ENCODE measurements at places on chromosomes 2 and 18.
A peak's percentile ranks its signal among the peaks of the same experiment; 100 is the strongest.

DNA sequence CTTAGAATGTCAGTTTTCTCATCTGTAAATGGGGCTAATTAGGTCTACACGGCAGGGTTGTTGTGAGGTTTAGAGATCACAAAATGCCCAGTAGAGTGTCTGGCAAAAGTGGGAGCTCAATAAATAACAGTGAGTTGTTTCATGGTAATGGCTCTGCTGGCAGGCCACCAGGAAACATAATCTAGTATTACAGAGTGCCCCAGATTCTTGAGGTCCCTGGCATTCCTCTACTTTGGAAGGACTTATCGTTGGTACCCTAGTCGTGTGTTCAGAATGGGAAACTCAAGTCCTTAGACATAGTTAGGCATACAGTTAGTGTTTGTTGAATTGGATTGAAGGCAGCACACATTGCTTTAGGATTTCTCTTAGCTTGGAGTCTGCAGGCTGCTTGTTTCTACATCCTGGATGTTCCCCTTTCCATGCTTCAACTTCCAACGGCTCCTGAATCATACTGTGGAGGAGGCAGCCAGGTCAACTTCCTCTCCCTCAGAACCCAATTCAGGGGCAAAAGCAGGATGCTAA lies 161.5 kb upstream of the FOSL2 start:
- no peak for DNase-seq

DNA sequence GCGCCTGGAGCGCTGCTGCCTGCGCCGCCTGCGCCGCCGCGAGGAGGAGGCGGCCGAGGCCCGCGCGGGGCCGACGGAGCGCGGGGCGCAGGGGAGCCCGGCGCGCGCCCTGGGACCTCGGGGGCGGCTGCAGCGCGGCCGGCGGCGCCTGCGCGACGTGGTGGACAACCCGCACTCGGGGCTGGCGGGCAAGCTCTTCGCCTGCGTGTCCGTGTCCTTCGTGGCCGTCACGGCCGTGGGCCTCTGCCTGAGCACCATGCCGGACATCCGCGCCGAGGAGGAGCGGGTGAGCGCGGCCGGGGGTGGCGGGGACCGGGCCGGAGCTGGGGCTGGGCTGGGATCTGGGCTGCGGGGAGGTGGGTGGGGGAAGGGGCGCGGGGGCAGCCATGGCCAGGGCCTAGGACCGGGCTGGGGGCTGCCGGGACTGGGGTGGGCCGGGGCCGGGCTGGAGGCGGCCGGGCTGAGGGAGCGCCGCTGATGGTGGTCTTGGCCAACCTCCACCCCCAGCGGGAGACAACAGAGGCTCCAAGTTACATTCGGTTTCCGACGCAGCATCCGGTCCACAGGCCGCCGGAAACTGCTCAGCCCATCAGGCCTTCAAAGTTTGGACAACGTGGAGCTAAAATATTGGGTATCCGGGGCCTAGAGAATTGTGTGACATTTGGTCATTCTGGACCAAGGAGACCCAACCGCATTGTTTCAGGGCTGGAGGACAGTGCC lies 66.4 kb downstream of the KCNG2 start:
- no peak for DNase-seq

DNA sequence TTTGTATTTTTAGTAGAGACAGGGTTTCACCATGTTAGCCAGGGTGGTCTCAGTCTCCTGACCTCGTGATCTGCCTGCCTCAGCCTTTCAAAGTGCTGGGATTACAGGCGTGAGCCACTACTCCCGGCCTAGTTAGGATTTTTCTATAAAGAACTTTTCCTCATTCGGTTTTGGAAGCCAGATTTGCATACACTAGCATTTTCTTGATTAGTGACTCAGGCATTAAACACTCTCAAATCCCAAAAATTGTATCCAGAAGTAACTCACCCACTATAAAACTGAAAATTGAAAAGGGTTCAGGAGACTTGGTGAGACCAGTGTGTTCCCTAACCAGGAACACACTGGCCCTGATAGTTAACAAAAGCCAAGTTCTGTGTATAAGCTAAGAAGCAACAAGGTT lies 25.2 kb downstream of the EIF2AK3 start:
- no peak for DNase-seq

DNA sequence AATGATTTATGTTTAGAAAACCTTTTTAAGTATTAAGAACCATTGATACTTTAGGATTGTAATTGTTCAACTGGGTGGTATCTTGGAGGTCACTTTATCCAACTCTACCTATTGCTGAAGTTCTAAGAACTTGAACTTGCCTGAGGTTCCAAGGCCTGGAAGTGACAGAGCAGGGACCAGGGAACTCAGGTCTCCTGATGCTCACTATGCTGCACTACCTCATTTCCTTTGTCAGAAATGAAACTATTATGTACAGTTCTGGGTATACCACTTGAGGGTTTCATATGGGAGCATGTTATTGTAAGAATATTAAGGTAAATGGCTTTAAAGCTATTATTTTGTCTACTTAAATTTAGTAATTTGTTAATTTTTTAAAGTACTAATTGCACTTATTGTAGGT lies 3.0 kb downstream of the MBD5 start:
- DNase-seq = no peak

DNA sequence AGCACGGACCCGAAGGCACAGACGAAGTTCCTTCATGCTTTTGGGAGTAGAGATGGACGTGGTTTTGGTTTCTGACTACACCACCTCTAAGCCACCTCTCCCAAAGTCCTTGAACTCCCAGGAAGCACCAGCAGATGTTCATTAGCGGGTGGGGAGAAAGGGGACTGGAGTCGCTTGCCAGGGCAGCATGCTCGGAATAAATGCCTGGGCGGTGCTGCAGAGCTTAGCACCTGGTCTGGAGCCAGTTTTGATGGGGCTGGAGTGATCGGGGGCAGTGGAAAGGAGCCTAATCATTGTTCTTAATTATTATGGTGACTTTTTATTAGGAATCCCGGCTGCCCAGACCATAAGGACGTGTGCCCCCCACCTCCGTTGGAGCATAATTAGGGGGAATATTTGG lies 220.8 kb downstream of the TFCP2L1 start:
- no peak for DNase-seq

DNA sequence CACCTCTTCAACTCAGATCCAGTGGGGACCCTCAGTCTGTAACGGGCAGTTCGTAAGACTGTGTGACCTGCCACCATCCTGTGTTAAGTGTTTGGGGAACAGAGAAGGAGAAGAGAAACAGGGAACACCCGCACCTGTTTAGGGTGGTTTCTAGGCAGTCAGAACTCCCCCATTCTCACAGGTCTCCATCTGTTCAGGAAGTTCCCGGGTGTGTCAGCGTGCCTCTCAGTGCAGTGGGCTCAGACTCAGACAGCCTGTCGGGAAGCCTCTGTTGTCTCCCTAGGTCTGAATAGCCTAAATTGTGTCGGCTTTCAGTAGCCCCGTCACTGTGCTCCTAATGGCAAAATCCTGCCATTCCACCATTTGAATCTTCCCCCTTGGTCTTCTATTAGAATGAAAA lies 256.6 kb downstream of the LOXHD1 start:
- DNase-seq = no peak

- DNase-seq = no peak
Measured at GRCh38 chr2:2764001-2764355, 432.9 kb upstream of the MYT1L start.

DNA sequence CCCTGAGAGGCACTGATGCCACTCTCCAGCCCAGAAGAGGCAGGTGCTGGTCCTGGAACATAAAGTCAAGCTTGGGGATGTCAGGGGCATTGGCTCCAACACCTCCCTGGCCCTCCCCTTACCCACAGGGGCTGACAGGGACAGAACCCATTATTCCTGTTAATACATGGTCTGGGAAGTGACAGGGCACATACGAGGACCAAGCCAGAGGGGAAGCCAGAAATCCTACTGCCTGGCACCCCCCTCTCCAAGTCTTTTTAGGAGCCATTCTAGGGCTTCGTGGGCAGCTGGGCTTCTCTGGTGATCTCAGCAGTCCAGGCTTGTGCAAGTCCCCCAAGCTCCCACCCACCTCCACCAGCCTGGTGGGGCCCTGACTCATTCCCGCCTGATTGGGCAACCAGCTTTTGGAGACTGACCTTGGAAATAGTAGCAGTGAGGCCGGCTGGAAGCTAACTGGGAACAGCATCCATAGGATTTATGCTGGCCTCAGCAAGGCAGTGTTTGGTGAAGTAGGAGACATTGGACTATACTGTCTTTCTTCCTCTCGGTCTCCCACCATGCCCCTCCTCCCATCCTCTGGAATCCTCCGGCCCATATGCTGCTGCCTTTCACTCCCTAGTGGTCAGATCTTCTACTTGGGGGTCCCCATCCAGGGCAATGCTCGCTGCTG lies 86.4 kb upstream of the HK2 start:
- no peak for DNase-seq

- DNase-seq = no peak
Measured at GRCh38 chr2:16123856-16124780, 183.8 kb downstream of the MYCN start.

GRCh38 chr2:53403792-53404413 lies 363.7 kb upstream of the CHAC2 start:
- DNase-seq = peak; percentile 54

- no peak for DNase-seq
Measured at GRCh38 chr2:28751956-28752630, 463 bp downstream of the PPP1CB start.

GRCh38 chr2:232236200-232236599 lies 142.4 kb upstream of the ALPP start:
- peak; percentile 42 for DNase-seq

GRCh38 chr18:58313491-58314032 lies 269.5 kb downstream of the NEDD4L start:
- DNase-seq = peak; percentile 25

- DNase-seq = no peak
Measured at GRCh38 chr2:98509542-98510321, 65.1 kb downstream of the INPP4A start.

DNA sequence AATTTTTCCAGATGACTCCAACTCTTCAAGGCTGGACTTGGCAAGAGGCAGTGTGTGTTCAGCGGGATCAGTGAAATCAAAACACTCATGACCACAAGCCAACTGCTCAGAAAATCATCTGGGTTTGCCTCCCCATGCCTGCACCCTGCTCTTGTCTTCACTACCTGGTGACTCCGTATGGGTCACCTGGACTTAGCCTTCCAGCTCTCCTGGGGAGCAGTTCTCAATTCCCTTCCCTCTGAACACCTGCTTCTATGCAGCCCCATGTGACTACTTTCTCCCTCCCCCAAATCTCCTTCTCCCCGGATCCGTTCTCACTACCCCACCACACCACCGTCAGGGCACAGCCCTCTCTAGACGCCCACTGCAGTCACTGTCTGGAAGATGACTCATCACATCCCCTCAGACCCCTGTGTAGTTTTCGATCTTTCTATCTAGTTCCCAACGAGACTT lies 130.2 kb upstream of the ID2 start:
- no peak for DNase-seq

GRCh38 chr18:74368901-74369705 lies 53.5 kb downstream of the C18orf63 start:
- DNase-seq = peak; percentile 21
